T-helper 17 cell (primary cell): ENCODE measurements at places on chromosomes 11 and 22. TPM values are rescaled to one million over a fixed set of nuclear protein-coding genes. Genes with fewer than 3 reads are reported as not detected.
A peak's percentile ranks its signal among the peaks of the same experiment; 100 is the strongest.

The POTEH gene
- not detected for total RNA-seq

The SLC36A4 gene
- total RNA-seq, result 15.6 TPM

GRCh38 chr11:104410336-104410735 is 246.4 kb upstream of the PDGFD start:
- H3K27ac ChIP-seq, result no peak overlapping the region
- no peak for DNase-seq
- no peak overlapping the region for H3K4me3 ChIP-seq

The MPZL2 gene
- 0.50 TPM for total RNA-seq

The SBF1 gene
- total RNA-seq, result 217 TPM

GRCh38 chr22:42794551-42795510 is 62.2 kb downstream of the ARFGAP3 start:
- H3K4me3 ChIP-seq, result no peak overlapping the region
- peaks cover 6% of the 10 kb centered on the region for H3K4me1 ChIP-seq
- H3K27me3 ChIP-seq, result no peaks in the 10 kb centered on the region
- DNase-seq, result no peak

DNA sequence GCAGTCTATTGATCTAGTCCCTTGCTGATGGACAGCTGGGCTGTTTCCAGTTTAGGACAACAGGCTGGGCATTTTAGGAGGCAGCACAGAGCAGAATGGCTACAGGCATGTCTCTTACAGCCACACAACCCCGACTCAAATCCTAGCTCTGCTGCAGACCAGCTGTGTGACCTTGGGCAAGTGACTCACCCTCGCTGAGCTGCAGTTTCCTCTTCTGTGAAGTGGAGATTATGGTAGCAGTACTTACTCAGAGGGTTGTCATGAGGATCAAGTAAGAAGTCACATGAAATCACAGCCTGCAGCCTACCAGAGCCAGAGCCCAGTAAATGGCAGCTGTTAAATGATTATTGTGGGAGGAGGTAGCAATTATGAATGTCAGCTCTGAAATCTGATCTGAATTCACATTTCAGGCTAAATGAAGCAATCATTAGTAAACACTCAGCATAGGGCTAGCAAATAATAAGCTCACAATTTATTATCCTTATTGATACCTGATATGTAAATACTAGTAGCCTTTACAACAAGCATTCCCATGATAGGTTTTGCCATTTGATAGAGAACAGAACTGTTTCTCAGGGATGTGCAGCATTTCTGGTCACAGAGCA is 58.9 kb downstream of the MYEOV start:
- H3K36me3 ChIP-seq, result no peaks in the 10 kb centered on the region
- DNase-seq, result no peak
- H3K4me3 ChIP-seq, result no peak overlapping the region
- H3K27me3 ChIP-seq, result peaks cover 35% of the 10 kb centered on the region
- no peak overlapping the region for H3K27ac ChIP-seq
- peaks cover 2% of the 10 kb centered on the region for H3K4me1 ChIP-seq

DNA sequence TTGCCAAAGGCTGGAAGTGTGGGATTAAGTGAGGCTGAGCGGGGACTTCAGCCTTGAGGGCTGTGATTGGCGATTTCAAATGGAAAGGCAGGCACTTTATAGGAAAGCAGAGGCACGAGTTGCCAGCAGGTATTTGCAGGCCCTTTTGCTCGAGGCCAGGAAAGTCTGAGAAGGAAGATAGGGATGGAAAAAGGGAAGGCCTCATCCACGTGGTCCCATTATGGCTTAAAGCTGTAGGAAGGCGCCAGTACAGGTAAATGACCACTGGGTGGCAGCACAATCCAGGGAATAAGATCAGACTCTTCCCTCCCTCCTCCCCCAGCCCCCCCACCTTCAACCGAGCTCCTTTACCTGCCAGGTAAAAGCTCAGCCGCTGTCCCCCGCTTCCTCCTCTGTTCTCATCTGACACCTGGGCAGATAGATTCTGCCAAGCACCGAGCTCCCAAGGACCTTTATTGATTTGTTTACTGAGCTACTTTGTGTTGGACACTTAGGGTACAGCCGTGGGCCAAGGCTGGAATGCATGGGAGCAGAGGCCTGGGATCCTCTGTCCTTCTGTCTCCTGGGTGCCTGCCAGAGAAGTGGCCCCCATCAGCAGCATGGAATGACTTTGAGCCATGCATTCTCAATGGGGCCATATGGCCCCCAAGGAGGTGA is 7.5 kb downstream of the P2RX3 start:
- H3K27ac ChIP-seq, result peak overlapping the region; percentile 21
- DNase-seq, result peak; percentile 47
- H3K4me3 ChIP-seq, result no peak overlapping the region

DNA sequence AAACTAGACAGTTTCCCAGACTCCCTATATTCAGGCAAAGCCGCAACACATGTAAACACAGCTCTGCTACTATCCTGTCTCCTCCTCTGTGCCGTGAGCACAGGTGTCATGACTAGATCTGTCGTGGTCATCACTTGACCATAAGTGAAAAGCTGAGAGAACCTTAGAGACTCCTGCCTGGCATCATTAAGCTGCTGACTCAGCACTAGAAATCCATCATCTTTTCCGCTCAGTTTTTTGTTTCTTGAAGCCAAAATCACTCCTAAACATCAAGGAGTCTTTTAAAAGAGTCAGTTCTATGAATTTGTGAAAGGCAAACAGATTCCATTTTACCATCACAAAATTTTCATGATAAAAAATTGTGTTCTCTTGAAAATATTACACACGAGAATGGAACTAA is 102.5 kb upstream of the TP53AIP1 start:
- DNase-seq, result no peak
- H3K4me3 ChIP-seq, result no peak overlapping the region
- no peak overlapping the region for H3K27ac ChIP-seq
- H3K4me1 ChIP-seq, result no peaks in the 10 kb centered on the region
- peaks cover 3% of the 10 kb centered on the region for H3K36me3 ChIP-seq

DNA sequence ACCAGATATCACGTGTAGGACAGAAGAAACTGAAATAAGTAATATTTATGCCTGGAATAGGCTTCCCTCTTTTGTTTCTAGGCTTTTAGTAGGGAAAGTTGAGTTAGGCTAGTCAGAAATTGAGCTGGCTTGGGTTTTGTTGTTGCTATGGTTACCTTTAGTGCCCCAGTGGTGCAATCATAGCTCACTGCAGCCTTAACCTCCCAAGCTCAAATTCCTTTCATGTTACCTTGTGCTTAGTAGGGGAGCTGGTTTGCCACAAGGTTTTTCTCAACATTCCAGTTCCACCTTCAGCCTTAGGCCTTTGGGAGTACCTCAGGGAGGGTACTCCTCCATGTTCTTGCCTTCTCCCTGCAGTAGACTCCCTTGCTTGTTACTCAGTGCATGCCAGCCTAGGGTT is 69.1 kb upstream of the SUSD2 start:
- no peaks in the 10 kb centered on the region for H3K27me3 ChIP-seq
- no peaks in the 10 kb centered on the region for H3K4me1 ChIP-seq
- H3K27ac ChIP-seq, result no peak overlapping the region
- no peak for DNase-seq
- H3K36me3 ChIP-seq, result peaks cover 3% of the 10 kb centered on the region

DNA sequence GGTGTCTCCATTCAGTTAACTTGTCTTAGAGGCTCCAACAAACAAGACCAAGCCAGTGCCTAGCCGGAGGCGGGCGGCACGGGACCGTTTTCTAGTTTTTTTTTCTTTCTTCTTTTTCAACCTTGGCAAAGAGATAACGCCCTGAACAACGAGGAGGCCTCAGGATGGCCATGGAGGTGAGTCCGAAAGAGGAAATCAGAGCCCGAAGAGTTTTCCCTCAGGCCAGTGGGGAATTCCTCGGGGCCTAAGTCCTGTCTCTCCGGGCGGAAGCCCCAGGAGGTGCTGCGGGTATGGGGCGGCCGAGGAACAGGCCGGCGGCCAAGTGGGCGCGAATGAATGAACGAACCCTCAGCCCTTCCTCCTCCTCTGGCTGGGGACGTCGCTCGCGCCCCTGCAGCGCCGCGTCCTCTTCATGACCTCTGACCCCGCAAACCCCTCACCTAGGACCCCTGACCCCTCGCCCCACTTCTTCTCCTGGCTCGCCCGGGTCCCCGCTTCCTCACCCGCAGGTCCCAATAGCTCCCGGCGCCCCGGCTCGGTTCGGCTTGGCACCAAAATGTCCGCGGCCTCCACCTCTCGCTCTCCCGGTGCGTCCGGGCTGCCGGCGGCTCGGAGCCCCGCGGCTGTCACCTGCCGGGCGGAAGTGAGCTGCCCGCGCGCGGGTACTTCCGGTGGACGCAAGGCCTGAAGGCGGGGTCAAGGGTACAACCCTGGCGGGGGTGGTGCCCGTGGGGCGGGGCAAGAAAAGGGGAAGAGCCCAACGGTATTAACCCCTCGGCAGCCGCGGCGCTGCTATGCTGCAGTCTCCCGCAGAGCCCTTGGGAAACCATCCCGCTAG is at the start of gene AP1B1:
Gene AP1B1, minus strand, starts transcription at position 650 of the 838 bp plus-strand sequence. CDS start 21,327 bp downstream, outside the sequence.
- no peaks in the 10 kb centered on the region for H3K27me3 ChIP-seq
- H3K4me1 ChIP-seq, result peaks cover 32% of the 10 kb centered on the region
- no peaks in the 10 kb centered on the region for H3K36me3 ChIP-seq
- peak within 1 kb of the TSS; percentile 90 for H3K27ac ChIP-seq

DNA sequence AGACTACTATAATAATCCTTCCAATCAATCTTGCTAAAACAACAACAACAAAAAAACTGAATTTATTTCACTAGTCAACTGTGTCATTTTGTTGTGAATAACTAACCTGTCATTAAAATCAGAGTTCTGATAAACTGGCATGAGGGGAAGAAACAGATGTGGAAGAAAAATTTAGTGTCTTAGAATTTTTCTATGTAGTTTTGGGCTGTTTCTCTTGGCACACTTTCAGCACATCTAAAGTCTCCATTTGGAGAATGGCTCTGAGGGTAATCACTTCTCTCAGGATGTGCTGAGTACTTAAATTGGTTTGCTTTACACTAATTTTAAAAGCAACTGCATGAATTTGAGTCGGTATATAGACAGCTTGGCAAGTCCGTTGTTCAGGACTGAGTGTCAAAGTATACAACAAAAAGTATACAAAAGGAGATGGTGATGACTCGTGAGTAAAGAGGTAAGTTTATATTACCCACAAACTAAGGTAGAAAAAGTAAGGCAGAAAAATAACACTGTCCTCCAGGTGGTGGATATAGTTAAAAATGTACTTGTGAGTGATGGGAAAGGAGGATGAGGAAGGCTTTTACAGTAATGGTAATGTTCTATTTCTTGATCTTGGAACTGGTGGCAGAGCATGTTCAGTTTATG is 10.2 kb downstream of the HTATIP2 start:
- peaks cover 5% of the 10 kb centered on the region for H3K36me3 ChIP-seq
- H3K4me3 ChIP-seq, result no peak overlapping the region
- no peak for DNase-seq
- peaks cover 10% of the 10 kb centered on the region for H3K4me1 ChIP-seq

The KCNJ4 gene
- not detected for total RNA-seq

- peaks cover 7% of the 10 kb centered on the region for H3K4me1 ChIP-seq
- no peak overlapping the region for H3K27ac ChIP-seq
- no peaks in the 10 kb centered on the region for H3K36me3 ChIP-seq
- H3K4me3 ChIP-seq, result no peak overlapping the region
- H3K27me3 ChIP-seq, result no peaks in the 10 kb centered on the region
- DNase-seq, result no peak
Observed at GRCh38 chr11:74487875-74488274, 5.6 kb downstream of the LIPT2 start.

DNA sequence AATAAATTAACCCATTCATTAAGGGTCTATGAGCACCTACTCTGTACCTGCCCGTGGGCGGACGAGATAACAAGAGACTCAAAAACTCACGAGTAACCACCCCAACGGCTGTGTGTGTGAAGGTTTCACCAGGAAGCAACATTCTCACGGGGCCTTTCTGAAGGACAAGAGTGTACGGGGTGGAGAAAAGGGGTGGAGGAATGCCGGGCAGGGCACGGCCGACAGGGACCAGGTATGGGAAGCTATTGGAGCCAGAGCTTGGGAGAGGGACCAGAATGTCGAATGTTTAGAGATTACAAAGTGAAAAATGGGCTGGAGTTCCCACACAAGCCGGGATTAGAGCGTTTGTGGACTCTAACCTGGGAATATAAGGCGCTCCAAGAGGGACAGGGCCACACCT is 1.6 kb downstream of the KMT5B start:
- H3K36me3 ChIP-seq, result no peaks in the 10 kb centered on the region
- H3K27ac ChIP-seq, result peak overlapping the region; percentile 94
- peaks cover 5% of the 10 kb centered on the region for H3K27me3 ChIP-seq
- H3K4me1 ChIP-seq, result peaks cover 47% of the 10 kb centered on the region
- peak overlapping the region; percentile 98 for H3K4me3 ChIP-seq

- peaks cover 5% of the 10 kb centered on the region for H3K36me3 ChIP-seq
- H3K27me3 ChIP-seq, result no peaks in the 10 kb centered on the region
- H3K4me1 ChIP-seq, result peaks cover 32% of the 10 kb centered on the region
Observed at GRCh38 chr11:1840780-1841480, 2.1 kb downstream of the TNNI2 start.

The GAS2L1 gene
- 2.5 TPM for total RNA-seq

DNA sequence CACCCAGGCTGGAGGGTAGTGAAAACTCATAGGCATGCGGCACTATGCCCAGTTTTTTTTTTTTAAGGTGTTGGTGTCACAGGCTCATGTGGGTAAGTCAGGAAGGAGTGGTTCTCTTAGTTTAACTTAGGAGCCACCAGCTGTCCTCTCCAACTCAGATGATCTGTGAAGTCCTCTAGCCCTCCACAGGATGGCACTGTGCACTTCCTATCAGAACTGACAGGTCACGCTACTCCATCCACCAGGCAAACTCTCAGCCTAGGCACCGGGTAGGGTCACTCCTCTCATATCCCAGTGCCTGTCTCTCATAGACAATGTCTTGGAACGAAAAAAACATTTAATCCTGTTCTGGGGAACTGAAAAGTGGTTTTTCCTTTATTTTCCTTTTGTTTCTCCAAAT is 16.5 kb downstream of the NAP1L4 start:
- peaks cover 14% of the 10 kb centered on the region for H3K36me3 ChIP-seq
- peaks cover 21% of the 10 kb centered on the region for H3K4me1 ChIP-seq
- H3K4me3 ChIP-seq, result no peak overlapping the region
